ENCODE measurements at places on chromosomes 2 and 18.

- DNase-seq, result no peak
Observed at GRCh38 chr2:177147093-177147694, 65.4 kb upstream of the HNRNPA3 start.

DNA sequence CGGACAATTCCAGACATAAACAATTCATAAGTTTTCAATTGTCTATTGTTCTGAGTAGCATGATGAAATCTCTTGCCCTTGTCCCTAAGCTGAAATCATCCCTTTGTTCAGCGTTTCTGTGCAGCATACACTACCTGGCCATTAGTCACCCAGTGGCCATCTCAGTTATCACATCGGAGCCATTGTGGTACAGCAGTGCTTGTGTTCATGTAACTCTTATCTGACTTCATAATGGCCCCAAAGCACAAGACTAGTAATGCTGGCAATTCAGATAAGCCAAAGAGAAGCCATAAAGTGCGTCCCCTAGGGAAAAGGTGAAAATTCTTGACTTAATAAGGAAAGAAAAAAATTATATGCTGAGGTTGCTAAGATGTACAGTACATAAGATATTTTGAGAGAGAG is 127.2 kb downstream of the FHOD3 start:
- DNase-seq, result no peak

DNA sequence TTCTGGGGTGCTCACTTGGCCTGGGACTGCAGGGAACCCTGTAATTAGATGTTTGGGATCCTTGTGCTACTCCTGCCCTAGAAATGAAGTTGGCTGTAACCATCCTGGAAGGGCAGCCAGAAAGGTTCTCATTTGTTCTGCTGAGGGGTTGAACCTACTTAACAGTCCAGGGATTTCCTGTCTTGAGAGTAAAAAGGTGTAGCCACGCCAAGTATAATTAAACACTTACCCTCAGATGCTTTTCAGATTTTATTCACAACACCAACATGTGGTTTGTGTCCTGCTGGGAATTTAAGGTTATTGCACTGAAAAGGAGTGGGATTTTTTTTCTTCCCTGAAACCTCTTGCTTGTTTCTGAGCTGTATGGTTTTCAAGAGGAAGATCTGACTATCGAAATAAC is 222.4 kb upstream of the APCDD1 start:
- DNase-seq, result no peak

GRCh38 chr2:68505603-68506159 is 38.3 kb downstream of the APLF start:
- DNase-seq, result no peak

DNA sequence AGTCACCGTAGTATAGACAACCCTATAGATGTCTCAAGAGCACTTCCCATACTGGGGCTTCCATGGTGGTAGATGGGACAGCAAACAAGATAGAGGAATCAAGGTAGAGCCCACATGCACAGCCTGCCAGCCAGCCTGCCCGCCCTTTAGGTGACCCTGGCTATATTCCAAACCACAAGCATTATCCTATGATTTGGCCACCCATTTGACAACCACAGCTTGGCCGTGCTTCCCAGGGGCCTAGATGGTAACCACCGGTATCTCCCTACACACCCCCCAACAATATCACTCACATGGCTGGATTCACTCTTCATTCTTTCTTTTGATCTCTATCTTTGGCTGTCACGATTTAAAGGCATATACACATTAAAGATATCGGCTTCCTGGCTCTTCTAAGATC is 85.3 kb downstream of the CDK15 start:
- DNase-seq, result no peak

DNA sequence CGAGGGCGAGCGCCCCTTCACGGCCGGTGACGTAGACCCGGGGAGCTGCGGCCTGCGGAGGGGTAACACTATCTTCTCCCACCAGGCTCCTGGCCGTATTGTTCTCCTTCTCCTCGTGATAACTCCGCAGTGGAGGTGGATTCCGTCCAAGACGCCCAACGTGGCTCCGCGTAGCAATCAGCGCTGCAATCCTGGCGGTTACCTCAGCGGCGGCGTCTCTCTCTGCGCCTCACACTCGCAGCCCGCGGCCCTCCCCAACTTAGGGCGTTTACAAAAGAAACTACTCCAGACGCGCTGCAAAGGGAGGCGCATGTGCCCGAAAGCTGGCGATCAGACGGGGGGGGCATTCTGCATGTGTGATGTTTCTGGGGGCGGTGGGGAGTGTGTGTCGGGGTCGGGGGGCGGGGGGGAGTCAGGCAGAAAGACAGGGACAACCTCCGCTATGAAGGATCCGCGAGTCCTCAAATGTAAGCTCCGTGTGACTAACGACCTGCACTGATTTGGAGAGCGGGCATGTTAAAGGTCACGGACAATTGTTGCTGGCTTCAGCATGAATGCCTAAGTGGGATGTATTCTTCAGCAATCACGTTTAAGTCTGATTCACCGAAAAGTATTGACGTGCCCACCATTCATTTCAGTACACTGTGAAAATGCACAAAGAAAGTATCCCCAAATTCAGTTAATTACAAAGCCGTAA is 1.3 kb upstream of the ZNF516 start:
- no peak for DNase-seq

Measured in stimulated activated CD8-positive, alpha-beta memory T cell treated with anti-CD3 and anti-CD28 coated beads, Interleukin-4, amount 100 ng/mL, for 1 hour (primary cell).